ENCODE measurements at places on chromosomes 11 and 22. TPM values are rescaled to one million over a fixed set of nuclear protein-coding genes. Genes with fewer than 3 reads are reported as not detected.

GRCh38 chr11:95575517-95575916 is 214.1 kb downstream of the FAM76B start:
- no peak for DNase-seq

GRCh38 chr22:20155330-20156041 is 4.6 kb upstream of the CCDC188 start:
- peak; percentile 73 for DNase-seq

MPEG1 gene
- polyA plus RNA-seq, result 3.2 TPM

GRCh38 chr22:38172832-38173640 is 8.6 kb downstream of the PLA2G6 start:
- DNase-seq, result peak; percentile 73

LARGE2 gene
- 0.23 TPM for polyA plus RNA-seq

LYVE1 gene
- 23.1 TPM for polyA plus RNA-seq

- DNase-seq, result no peak
These were observed 653.5 kb downstream of the FAM181B start for GRCh38 chr11:82080160-82080559.

GRCh38 chr22:26234296-26234695 is 65.0 kb downstream of the SEZ6L start:
- DNase-seq, result no peak

- DNase-seq, result peak; percentile 61
These were observed 114.5 kb downstream of the MAML2 start for GRCh38 chr11:96228473-96228891.

GRCh38 chr11:94948070-94948617 is 25.2 kb downstream of the CWC15 start:
- DNase-seq, result no peak

- no peak for DNase-seq
These were observed 90.6 kb downstream of the ATM start for GRCh38 chr11:108313444-108313843.

DNA sequence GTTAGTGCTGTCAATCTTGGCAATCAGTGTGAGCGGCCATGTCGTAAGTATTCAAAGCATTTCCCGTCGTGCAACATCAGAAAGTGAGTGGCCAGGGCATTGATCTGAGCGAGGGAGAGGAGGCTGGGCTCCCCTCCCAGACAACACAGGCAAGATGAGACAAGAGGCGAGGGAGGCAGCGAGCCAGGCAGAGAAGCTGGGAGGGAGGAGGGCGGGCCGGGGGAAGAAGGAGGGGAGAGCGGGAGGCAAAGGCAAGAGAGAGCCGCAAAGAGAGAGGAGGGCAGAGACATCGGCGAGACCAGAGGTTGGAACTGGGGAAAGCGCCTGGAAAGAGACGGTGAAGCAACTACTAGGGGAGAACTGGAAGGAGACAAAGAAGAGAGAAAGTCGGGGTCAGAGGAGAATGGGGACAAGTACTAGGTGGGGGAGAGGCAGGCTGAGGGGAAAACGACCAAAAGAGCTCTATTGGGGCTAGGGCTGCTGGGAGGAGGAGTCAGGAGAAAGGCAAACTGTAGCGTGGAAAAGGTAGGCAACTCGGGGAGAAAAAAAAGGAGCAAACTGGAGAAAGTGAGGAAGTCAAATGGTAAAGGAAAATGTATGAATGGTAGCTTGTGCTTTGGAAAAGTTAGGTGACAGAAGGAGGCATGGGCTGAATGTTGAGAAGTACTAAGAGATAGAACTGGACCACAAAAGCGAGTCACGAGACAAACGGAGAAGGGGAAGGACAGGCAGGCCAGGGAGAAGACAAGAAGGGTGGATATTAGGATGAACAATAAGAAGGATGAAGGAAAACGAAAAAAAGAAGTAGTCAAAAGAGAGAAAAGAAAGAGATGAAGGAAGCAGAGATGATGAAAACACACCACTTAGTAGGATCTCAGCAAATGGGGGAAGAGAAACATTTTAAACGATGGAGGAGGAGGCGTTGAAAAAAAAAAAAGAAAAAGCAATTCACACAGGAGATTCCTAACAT is 130.5 kb upstream of the C11orf58 start:
- DNase-seq, result peak; percentile 85

MOGAT2 gene
- polyA plus RNA-seq, result not detected

GRCh38 chr11:64186492-64187165 is 658 bp downstream of the STIP1 start:
- DNase-seq, result no peak

GRCh38 chr11:20042811-20043341 is 117.4 kb downstream of the DBX1 start:
- no peak for DNase-seq

SLN gene
- polyA plus RNA-seq, result 3.0 TPM

APLNR gene
- polyA plus RNA-seq, result 7.2 TPM

CTR9 gene
- polyA plus RNA-seq, result 11.7 TPM

C11orf71 gene
- polyA plus RNA-seq, result 10.5 TPM

DNA sequence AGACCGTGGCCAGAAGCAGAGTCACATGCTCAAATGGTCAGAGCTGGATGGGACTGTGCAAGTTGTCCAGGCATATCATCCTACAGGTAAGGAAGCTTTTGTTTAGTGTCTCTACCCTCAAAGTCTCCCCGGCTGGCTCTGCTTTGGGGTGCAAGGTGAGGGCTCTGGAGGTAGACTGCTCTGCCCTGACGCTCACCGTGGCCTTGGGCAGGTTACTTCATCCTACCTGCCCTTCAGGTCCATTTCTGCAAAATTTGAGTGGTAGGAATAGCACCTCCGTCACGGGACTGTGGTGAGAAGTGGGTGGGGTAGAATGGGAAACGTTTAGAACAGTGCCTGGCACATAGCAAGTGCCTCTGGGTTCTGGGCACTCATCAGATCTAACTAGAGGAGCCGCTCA is 42.2 kb downstream of the NAT10 start:
- no peak for DNase-seq

CCDC34 gene
- 2.8 TPM for polyA plus RNA-seq

DNA sequence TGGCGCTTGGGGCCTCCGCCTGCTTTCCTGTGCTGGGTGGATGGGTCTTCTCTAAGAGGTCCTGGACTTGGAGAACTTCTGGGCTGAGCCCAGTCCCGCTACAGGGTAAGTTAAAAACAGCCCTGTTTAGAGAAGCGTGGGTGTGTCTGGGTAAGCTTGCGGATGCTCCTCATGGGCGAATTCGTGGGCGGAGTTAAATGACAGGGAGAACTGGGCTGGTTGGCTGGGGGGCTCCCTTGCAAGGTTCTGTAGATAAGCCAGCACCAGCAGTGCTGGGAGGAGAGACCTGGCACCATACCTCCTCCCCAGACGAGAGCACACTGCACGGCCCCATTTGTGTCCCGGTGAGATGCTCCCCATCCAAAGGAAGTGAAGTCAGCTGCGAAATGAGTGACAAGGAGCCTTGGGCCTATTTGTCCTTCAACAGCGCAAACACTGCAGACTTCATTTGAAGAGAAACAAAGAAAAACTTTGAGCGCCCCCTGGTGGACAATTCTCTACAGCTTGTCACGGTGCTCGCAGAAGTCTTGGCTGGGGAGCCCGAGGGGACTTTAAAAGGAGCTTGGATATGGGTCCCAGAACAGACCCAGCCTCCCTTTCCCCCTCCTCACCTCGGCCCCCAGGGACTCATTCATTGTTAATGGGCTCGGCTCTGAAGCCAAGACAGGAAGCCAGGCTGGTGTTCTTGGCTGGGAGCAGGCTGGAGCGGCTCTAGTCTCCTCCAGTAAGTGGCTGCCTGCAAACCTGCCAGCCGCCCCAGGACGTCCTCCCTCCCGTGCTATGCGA is 39.5 kb downstream of the TP53I11 start:
- peak; percentile 95 for DNase-seq

- DNase-seq, result no peak
These were observed 2.7 kb upstream of the NFAM1 start for GRCh38 chr22:42434748-42435425.

GRCh38 chr22:49352361-49353169 is 475.1 kb downstream of the BRD1 start:
- no peak for DNase-seq

GRCh38 chr11:96393753-96394348 is 4.0 kb downstream of the JRKL start:
- DNase-seq, result no peak

GRCh38 chr22:36493690-36494110 is 12.3 kb upstream of the TXN2 start:
- peak; percentile 48 for DNase-seq

GRCh38 chr11:20563866-20564265 is 35.5 kb upstream of the SLC6A5 start:
- DNase-seq, result no peak

PGAP2 gene
- 12.7 TPM for polyA plus RNA-seq

HBG1 gene
- polyA plus RNA-seq, result not detected

OR5B21 gene
- polyA plus RNA-seq, result not detected

DNA sequence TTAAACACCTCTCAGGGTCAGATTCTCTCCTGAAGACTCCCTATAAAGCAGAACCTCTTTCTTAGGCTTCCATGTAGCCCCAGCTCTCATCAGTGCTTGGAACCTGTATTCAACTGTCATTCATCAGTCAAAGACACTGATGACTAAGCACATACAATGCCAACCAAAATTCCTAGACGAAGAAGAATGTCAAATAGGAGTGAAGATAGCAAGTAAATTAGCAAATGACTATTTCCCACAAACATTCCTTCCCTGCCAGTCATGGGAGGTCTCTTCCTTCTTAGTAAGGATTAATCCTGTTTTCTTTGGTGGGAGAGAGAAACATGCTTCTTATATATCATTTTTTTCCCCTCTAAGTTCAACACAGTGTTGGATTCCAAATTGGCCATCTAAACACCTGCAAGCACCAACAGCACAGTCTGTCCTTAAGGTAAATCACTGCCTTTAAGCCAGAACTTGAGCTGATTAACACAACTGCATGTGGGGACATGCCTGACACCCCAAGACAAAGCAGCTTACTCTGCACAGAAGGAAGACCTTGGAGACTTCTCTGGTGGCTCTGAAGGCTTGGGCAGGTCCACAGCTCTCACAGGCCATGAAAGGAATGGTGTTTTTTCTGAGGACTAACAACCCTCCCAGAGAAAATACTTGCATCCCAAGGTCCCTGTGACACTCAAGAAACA is 47.5 kb upstream of the ME3 start:
- DNase-seq, result no peak

- no peak for DNase-seq
These were observed 94.9 kb downstream of the TBC1D22A start for GRCh38 chr22:46857142-46857884.

POU2AF3 gene
- 0.35 TPM for polyA plus RNA-seq

Data from heart right ventricle (tissue), 16 donors.